ENCODE measurements at places on chromosomes 3 and 15. TPM values are rescaled to one million over a fixed set of nuclear protein-coding genes. Genes with fewer than 3 reads are reported as not detected.

DNA sequence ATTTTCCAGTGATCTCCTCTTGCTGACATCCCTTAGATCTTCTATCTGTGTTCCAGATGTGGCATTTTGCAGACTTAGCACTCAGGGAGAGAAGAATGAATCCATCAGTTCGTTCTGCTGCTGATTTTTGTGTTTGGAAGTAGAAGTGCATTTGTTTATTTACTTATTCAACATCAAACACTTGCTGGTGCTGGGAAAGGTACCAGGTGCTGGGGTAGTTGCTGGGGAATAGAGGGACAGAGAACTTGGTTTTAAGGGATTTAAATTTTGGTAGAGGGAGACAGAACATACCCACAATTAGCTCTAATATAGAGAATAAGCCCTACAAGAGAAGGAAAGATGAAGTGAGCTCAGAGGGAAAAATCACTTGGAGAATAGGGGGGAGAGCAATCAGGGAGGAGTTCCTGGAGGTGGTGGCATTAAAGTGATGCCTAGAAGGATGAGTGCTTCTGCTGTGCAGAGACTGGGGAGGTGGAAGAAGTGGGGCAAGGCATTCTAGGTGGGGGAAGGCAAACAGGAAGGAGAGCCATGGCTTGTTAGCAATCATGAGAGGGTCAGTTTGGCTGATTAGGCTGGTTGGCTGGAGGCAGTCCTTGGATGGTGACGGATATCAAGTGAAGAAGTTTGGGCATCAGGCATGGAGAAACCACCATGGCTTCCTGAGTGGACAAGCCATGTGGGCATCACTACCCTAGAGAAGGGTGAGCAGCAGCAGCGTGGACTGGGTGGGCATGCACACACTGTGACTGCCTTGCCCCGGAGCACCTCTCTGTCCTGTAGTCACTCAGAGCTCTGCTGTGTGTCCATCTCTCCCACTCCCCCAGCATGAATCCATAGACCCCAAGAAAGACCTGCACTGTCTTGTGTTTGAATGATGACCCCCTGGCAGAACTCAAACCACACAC, 197.3 kb downstream of the OPA1 start:
- no peak for DNase-seq

- no peak for DNase-seq
Observed at GRCh38 chr3:68996356-68996995, 17.0 kb downstream of the EOGT start.

DNA sequence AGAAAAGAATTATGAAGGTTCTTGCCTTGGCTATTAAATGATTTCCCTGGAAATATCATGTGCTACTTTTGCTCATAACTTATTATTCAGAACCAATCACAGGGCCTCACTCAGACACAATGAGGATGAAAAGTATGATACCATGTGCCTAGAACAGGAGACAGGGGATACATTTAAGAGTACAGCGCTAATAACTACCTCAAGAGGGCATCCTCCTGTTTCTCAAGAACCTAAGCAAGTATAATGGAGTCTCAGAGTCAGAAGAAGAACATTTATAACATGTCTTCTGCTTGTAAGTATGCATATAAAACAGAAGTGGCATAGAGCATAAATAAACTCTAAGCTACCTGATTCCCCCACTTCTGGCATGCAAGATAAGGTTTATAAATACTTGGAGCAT, 125.4 kb upstream of the MME start:
- no peak for DNase-seq

Gene REC114
- not detected for polyA plus RNA-seq

DNA sequence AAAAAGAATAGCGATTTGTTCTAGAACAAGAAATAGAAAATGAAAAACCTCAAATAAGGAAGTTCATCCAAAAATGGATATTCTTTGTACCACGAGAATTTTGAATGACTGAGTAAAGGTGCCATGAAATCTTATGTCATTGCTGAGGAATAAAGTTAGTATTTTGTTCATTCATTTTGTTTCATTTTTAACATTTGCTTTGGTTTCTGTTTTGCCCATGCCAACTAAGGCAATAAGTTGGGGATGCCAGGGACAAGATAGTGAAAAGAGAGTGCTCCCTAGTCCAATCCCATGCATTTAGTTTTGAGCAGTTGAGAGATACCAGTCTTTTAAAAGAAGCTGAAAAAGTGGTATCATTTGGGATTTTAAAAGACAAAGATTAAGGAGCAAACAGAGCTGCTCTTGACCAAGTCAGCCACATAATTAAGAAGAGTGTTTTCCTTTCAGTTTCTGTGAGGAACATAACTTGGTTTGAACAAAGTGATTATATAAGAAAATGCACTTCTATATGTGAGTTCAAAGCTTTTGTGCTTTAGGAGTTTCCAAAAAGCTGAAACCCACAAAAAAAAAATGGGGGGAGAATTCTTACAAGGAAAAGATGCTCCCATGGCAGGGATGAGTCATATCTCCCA, 201.4 kb downstream of the PLOD2 start:
- DNase-seq: no peak

GRCh38 chr3:149368674-149369497, 8.6 kb downstream of the TM4SF1 start:
- DNase-seq: no peak

- no peak for DNase-seq
Observed at GRCh38 chr3:106114220-106114619, 245.4 kb upstream of the CBLB start.

Gene GDPGP1
- polyA plus RNA-seq: 1.4 TPM

DNA sequence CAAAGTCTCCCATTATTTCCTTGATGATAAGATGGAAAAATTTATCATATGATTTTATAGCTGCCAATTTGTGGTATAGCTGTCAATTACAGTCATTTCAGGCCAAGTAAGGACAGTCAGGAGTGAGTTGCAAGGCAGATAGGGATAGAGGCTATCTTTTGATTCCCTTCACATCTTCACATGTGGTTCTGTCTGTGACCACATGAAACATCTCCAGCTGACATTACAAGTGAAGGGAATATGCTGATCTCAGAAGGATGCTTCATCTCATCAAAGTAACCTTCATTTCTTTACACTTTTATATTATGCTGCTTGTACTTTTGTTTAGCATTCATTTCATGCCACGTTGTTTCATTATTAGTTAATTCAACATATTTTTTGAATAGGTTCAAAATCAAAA, 136.9 kb upstream of the CFAP20DC start:
- DNase-seq: no peak

DNA sequence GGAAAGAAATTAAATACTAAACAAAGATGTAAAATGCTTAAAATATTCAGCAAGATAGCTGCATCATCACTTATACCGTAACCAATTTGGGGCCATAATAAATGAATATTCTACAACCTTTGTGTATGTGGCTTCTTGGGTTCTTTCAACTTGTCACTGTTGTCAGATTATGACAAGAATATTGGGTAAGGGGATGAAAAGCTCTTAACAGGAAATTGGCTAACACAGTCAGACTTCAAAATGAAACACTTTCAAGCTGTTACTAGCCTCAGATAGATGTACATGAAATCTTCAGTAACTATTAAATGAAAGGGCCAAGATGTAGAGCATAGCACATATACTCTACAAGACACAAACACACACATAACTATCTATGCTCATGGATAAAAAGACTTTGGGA, 38.7 kb upstream of the ZNF385D start:
- DNase-seq: no peak

Gene ECE2
- polyA plus RNA-seq: not detected

GRCh38 chr3:193407688-193408087, 29.1 kb upstream of the ATP13A5 start:
- no peak for DNase-seq

DNA sequence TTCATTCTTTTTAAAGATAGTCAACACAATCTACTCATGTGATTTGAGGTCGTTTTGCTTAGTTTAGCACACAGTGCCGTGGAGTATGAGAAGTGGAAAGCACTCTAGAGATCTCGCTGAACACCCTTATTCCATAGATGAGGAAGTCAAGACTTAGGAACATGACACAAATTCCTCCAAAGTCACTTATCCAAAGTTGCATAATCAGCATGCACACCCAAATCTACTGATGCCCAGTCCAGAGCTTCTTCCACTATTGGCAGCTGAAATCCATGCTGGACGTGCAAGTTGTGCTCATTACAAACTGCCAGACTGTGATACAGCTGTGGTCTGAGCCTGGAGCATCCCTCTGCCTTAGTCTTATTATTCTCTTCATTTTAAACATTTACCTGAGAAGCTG, 83.5 kb upstream of the ZNF280D start:
- DNase-seq: no peak

DNA sequence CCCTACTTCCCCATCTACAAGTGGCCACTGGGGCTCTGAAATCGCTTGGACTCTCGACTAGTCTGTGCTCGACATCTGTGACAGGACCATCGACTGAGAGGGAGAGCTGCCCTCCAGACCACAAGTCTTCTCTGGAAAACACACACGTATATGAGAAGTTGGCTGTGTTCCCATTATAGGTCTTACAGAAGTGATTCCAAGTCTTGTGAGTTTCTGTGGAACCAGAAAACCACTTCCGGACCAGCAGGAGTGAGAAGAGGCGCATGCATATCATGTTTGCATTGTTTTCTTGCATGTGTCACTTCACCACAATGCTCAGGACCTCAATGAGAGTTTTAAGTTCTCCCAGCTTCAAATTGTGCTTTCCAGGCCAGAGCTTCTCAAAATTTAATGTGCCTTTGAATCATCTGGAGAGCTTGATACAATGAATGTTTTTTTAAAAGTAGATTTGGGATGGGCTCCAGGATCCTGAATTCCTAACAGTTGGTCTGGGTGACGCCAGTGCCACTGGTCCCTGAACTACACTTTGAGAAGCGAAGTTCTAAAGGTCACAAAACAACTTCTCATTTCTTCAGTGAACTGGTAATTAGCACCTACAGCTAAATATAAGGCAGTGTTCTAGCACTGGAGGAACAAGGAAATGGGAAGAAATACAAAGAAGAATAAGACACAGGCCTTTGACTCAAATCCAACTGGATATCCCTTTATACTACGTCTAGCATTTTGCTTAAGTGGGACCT, 15.7 kb downstream of the LIPC start:
- DNase-seq: no peak

GRCh38 chr15:60906146-60906674, 322.9 kb downstream of the RORA start:
- DNase-seq: no peak

DNA sequence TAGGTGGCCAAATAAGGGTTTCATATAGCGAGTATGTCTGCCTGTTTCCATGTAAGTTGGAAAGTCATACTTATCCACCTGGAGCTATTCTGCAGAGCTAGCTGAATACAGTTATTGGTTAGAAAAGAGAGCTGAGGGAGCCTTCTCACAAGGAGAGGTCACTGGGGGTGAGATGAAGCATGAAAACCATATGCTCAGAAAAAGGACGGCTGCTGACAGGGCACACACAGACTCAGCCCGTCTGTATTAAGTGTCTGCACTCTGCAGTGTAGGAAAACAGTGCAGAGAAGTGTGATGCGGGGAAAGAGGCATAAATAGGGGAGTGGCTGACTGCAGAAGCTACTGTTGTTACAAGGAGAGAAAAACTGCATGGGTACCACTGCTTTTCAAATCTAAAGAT, 58.2 kb downstream of the C3orf70 start:
- DNase-seq: no peak

GRCh38 chr3:66348704-66349103, 127.9 kb downstream of the SLC25A26 start:
- no peak for DNase-seq

Gene SLC28A1
- polyA plus RNA-seq: not detected

GRCh38 chr3:63354160-63354559, 76.1 kb downstream of the SYNPR start:
- no peak for DNase-seq

Gene CCDC54
- polyA plus RNA-seq: not detected

Data from immature natural killer cell (primary cell).